ENCODE measurements at places on chromosomes 3 and 15. TPM values are rescaled to one million over a fixed set of nuclear protein-coding genes. Genes with fewer than 3 reads are reported as not detected.
A peak's percentile ranks its signal among the peaks of the same experiment; 100 is the strongest.

ARID3B gene
- total RNA-seq: 8.8 TPM

TTC21A gene
- total RNA-seq: 2.8 TPM

DNA sequence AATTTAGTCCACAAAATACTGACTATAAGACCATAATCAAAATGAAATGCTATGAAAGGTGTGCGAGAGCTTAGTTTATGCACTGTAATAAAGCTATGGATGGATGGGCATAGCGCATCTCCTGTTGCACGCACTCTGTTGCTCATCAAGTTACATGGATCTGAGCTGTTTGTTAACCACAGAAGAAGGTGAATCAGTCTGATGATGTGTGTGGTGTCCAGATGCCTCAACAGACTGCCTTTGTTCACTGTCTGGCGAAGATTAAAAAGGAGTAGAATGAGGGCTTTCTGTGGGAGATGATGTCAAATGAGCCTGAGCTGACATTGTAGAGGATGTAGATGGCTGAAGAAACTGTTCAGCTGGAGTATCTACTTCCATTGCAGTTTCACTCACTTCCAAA lies 36.1 kb downstream of the NSMCE3 start:
- no peaks in the 10 kb centered on the region for H3K36me3 ChIP-seq
- no peak for DNase-seq
- no peak overlapping the region for H3K4me3 ChIP-seq
- no peak overlapping the region for H3K27ac ChIP-seq
- H3K4me1 ChIP-seq: no peaks in the 10 kb centered on the region

DNA sequence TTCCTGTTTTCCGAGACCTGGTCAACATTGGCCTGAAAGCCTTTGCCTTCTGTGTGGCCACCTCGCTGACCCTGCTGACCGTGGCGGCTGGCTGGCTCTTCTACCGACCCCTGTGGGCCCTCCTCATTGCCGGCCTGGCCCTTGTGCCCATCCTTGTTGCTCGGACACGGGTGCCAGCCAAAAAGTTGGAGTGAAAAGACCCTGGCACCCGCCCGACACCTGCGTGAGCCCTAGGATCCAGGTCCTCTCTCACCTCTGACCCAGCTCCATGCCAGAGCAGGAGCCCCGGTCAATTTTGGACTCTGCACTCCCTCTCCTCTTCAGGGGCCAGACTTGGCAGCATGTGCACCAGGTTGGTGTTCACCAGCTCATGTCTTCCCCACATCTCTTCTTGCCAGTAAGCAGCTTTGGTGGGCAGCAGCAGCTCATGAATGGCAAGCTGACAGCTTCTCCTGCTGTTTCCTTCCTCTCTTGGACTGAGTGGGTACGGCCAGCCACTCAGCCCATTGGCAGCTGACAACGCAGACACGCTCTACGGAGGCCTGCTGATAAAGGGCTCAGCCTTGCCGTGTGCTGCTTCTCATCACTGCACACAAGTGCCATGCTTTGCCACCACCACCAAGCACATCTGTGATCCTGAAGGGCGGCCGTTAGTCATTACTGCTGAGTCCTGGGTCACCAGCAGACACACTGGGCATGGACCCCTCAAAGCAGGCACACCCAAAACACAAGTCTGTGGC lies 16.9 kb downstream of the TMEM43 start:
- no peak overlapping the region for H3K27ac ChIP-seq
- no peak for DNase-seq
- peaks cover 4% of the 10 kb centered on the region for H3K36me3 ChIP-seq
- no peak overlapping the region for H3K4me3 ChIP-seq

- H3K27ac ChIP-seq: no peak overlapping the region
- no peaks in the 10 kb centered on the region for H3K4me1 ChIP-seq
- H3K4me3 ChIP-seq: no peak overlapping the region
- H3K36me3 ChIP-seq: no peaks in the 10 kb centered on the region
Observed at GRCh38 chr3:170469151-170470062, 50.7 kb downstream of the CLDN11 start.

- DNase-seq: peak; percentile 85
- no peaks in the 10 kb centered on the region for H3K36me3 ChIP-seq
- H3K4me3 ChIP-seq: peak within 1 kb of the TSS; percentile 64
- no peaks in the 10 kb centered on the region for H3K27me3 ChIP-seq
Observed at GRCh38 chr15:63041974-63042876, at the start of gene TPM1. TPM1 (plus strand) TSS chr15:63042747; CDS start chr15:63042830, 83 bp downstream.

DNA sequence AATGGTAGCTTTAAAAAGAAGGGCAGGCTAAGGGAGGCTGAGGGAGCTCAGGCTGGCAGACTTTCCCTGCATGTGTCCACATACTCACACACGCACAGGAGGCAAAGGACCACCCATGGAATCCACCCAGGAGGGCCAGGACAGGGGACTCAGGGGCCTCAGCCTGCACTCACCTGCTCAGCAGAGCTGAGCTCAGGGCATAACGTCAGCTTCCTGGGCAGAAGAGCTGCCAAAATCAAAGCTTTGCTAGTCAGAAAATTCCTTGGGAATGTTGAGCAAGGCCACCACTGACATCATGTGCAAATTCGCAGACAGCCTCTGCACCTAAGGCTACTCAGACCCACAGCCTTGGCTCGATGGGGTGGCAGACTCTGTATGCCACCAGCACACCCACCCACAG lies 16.4 kb upstream of the ALAS1 start:
- DNase-seq: no peak
- no peak overlapping the region for H3K4me3 ChIP-seq
- H3K36me3 ChIP-seq: no peaks in the 10 kb centered on the region
- H3K27me3 ChIP-seq: no peaks in the 10 kb centered on the region
- no peaks in the 10 kb centered on the region for H3K4me1 ChIP-seq

Measured in colonic mucosa (tissue), 4 donors.